SW 1271 (cell line): ENCODE measurements at places on chromosomes 2 and 18.

DNA sequence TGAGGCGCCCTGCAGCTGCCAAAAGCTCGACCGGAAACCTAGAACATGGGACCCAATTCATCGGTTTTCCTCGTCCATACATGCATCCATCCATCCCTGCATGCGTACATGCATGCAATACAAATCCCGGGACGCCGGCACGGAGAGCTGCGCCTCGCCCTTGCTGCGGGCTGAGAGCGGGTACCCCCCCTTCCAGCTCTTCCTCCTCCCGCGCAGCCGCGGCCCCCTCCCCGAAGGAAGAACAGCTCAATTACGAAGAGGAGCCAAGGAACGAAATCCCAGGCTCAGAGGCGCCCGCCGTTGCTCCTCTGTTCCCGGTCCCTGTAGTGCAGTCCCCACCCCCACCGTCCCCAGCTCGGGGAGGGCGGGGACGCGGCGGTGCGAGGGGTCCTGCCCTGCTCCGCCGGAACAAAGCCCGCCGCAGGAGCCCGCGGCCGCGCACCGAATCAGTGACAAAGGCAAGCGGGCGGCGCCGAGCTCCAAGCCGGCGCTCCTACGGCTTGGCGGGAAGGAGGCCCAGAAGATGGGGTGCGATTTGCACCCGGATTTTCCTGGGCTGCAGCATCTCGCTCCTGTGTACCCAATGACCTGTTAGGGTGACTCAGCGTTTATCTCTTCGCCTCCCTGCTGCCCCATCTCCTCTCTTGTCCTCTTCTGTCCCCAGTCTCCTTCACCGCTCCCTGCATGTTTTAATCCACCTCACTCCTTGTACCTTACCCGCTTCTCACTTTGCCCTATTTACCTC lies 8.9 kb upstream of the POU3F3 start:
- no peak for DNase-seq

DNA sequence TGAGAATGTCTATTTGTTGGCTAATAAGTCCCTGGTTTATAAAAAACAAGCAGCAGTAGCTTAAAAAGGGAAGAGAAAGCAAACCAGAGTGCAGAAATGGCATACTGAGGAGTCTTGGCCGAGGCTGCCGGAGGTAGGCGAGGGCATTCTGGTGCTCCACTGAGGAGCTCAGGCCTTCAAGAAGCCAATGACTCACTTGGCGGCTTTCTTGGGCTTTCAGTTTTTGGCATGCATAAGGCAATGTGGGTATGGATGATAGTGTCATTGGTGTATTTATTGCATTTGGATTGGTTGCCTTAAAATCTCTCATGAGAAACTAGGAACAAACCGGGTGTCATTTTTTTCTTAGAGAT lies 119.6 kb upstream of the ARL5A start:
- DNase-seq: no peak

DNA sequence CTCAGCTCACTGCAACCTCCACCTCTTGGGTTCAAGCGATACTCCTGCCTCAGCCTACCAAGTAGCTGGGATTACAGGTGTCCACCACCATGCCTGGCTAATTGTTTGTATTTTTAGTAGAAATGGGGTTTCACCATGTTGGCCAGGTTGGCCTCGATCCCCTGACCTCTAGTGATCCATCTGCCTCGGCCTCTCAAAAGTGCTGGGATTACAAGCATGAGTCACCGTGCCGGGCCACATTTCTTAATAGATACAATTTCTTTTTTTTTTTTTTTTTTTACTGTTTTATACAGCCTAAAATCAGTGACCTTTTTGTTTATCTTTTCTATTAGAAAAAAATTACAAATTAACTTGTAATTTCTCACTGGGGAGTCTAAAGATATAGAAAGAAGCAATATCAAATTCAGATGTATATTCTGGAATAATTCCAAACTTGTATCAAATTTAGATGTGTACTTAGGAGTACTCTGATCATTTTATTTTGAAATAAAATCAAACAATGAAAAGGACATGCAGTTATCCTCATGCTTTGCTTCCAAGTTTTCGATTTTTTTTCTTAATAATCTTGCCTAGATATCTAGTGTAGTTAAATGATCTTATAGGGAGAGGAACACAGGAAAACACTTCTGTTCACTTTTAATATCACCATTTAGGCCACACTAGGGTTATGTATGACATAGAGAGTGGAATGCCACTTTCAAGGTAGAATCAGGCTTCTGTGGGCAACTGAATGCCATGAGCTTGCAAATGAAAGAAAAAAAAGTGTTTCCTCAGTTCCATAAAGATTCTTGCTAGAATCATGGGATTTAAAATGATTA lies 1089.3 kb downstream of the SUCLG1 start:
- no peak for DNase-seq

- no peak for DNase-seq
These were observed 239.1 kb downstream of the ASXL3 start for GRCh38 chr18:33817096-33817495.

GRCh38 chr2:64795024-64795592 lies 141.4 kb upstream of the SERTAD2 start:
- no peak for DNase-seq

DNA sequence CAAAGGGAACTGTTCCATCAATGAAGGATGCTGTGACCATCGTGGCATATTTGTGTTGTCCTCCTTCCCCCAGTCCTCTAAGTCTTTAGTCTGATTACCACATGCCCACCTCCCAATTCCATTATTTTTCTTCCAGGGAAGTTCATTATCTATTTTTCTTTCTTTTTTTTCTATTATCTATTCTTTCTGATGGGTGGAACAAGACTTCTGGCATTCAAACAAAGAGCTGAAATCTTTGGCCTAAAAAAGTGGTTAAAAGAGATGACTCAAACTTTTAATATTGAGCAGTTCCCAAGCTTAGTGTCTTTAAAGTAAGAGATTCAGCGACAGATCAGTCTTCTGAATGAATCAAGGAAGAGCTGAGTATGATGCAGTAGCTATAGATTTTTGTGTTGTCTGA lies 66.6 kb downstream of the DIS3L2 start:
- no peak for DNase-seq

DNA sequence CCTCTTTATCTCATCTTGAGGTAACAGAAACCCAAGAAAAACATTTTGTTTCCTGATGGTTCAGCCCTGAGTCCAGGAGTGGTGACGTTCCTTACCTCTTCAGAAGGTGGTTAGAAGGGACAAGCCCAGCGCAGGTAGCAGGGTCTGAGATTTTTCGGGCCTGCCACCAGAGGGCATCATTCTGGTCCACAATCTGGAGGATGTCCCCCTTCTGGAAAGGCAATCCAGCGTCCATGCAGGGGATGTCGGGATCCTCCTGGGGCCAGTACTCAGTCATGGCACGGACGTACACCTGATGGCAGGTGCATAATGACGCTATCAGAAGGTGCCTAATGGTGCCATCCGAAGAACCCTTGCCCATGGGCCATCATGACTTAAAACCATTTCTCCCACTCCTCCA lies 17.7 kb downstream of the MPP4 start:
- DNase-seq: no peak

- no peak for DNase-seq
These were observed 53.3 kb downstream of the ZEB2 start for GRCh38 chr2:144466637-144467036.

GRCh38 chr18:48868468-48869466 lies 82.0 kb downstream of the SMAD7 start:
- no peak for DNase-seq

GRCh38 chr2:131010566-131010965 lies 82.7 kb downstream of the FAM168B start:
- DNase-seq: no peak

DNA sequence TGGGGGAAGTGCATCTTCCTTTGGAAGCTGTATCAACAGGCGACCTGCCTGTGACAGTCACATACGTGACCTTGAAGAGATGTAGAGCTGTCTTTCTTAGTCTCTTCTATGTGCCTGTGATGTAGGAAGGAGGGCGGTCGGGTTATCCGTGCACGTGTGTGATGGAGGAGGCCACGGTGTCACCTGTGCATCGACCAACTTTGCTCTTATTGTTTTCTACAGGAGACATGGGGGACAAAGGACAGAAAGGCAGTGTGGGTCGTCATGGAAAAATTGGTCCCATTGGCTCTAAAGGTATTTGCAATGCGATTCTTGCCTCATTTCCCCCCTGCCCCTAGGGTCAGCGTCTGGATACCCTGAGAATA lies 20.7 kb upstream of the ALLC start:
- DNase-seq: no peak

DNA sequence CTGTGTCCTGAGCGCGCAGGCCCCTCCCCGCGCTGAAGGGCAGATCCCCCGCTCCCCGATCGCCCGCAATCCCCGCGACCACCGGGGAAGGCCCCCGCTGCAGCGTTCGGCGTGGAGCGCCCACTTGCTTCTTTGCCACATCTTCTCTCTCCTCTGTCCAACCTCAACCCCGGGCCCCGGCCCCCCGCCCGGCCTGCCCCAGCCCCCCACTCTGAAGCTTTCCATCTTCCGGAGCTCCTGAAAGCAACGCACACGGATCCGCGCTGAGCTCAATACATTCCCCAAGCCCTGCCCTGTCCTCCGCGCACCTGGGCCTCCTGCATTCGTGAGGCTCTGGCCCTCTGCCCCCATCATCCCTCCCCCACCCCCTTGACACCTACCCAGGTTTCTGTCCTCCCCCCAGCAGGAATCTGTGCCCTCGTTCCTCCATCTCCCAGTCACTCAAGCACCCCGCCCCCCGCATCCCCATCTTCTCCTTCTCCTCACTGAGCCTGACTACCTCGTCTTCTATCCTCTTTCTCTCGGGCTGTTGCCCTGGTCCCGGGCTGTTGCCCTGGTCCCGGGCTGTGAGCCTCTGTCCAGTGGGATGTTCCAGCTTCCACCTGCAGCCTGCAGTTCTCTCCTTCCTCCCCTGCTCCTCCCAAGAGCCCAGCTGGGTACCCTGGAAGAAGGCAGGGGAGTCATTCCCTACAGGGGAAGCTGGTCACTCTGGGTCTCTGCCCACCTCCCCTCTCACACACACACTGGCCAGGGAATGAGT lies 7.8 kb downstream of the SPEG start:
- DNase-seq: no peak

DNA sequence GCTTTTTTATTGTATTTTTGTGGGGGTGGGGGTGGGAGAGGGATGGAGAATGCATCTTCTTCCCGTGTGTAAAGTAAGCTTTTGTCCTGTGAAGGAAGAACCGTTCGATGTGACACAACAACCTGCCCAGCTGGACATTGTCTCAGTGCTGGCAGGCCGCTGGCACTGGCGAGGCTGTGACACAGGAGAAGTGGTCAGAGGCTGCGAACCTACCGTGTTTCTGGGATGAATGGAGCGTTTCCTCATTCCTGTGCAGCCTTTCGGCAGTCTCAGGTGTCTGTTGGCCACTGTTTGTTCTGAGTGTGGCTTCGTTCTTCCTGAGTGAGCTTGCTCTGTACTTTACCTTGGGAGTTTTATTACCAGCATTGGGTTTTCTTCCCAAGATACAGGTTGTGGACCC lies 8.0 kb downstream of the RAMP1 start:
- DNase-seq: no peak

DNA sequence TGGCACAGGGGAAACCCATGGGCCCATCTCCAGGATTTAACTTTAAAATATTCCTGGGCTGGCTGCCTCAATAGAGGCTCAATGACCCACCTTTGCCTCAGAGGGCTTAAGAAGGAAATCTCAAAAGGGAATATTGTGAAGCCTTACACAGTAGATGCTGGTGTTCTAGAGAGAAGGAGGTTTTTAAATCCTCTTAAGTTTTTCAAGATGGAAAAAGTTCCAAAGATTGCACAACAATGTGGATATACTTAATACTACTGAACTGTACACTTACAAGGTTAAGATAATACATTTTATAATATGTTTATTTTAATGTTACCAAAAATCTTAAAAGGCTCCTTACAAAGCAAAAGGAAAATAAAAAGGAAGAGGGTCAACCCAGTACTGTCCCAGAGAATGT lies 54.9 kb upstream of the LCLAT1 start:
- DNase-seq: no peak

- DNase-seq: no peak
These were observed 130.9 kb upstream of the SMAD7 start for GRCh38 chr18:49081511-49082155.

DNA sequence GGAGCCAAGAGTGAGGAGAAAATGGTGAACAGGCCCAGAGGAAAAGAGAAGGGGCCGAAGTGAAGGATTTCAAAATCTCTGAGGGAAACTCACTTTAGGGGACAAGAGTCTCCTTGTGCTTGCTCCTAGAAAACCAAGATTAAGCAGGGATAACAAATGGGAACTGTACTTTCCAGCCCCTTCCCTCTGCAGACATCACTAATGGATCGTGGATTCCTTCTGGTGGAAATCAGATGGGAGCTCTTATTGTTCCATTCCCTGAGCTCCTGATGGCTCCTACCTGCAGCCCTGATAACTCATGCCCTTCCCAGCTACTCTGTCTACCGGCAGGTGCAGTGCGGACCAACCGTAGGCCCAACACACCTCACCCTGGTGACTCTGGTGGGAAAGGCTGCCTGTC lies 20.6 kb upstream of the RESP18 start:
- DNase-seq: no peak

GRCh38 chr18:23867006-23867405 lies 147.5 kb upstream of the TTC39C start:
- DNase-seq: no peak

- no peak for DNase-seq
These were observed 29.9 kb upstream of the STAT4 start for GRCh38 chr2:191180713-191181112.

- DNase-seq: no peak
These were observed 706.5 kb upstream of the FAM98A start for GRCh38 chr2:34305587-34305986.

GRCh38 chr2:138630164-138630563 lies 128.6 kb downstream of the SPOPL start:
- no peak for DNase-seq

DNA sequence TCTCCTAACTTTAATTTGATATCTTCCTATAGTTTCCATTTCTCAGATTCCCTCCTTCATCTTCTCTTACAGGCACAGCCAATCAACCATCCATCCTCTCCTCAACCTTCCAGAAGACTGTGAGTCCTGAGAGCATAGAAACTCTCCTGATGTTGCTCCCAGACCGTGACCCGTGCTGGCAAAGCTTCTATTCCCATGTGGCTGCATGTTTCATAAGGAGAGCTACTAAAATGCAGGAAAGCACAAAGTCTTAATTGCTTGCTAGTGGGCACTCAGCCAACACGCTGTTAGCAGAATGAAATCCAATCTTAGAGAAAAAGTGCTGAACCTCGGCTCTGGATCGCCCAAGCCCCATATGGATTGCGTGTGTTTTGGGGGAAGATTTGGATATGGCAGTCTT lies 1244.7 kb upstream of the ZEB2 start:
- no peak for DNase-seq

- no peak for DNase-seq
These were observed 67.9 kb downstream of the FASTKD2 start for GRCh38 chr2:206833291-206833690.

DNA sequence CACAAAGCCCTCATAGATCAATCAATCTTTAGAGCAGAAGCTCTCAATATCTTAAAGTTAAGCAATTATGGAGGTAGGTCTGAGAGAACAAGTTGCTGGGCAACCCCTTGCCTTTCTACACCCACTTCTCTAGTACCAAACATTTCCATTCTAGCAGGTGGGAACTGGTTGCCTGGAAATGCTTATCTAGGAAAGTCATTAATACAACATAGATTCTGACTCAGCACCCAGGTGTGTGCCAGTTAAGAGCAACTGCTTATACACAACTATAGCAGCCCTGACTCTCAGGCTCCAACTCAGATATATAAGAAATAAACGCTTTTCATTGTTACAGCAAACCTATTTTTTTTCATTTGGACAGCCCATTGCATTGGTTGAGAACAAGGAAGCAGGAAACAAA lies 237.7 kb downstream of the IRS1 start:
- DNase-seq: no peak
